ENCODE measurements at places on chromosomes 6 and 20.

- no peak for DNase-seq
These were observed 14.3 kb upstream of the C20orf144 start for GRCh38 chr20:33647603-33648395.

GRCh38 chr6:137736048-137736818 lies 130.8 kb upstream of the TNFAIP3 start:
- no peak for DNase-seq

DNA sequence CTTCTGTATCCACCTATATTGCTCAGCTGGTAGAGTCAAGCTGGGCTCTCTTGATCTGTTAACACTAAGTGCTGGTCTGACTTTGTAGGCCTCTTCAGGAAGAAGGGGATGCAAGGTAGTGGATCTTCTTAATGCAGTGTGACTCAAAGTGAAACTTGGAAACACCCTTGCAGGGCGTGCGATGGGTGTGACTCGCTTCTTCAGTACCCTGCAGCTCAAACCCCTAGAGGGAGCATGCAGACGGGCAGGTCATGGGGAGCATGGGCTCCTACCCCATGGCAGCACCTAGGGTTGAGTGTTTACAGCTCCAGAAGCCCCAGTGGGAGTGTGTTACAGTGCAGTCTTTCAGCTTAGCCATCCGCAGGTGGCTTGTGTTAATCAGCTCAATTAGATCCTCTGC lies 757 bp upstream of the SAMD3 start:
- peak; percentile 52 for DNase-seq

DNA sequence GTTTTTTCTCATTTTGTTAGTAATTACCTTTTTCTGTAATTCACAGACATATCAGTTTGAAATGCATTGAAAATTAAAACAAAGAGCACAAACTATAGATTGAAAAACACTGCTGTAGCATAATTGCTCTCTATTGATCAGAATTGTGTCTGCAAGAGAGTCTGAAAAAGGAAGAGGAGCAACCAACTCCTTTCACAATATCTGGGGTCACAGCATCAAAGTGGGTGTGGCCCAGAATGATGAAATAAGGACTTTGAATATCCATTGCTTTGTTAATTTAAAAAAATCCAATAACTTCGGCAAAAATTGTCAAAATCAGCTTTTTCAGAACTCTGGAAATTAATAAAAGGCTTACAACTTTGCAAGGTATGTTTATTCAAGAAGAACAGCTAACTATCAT lies 99.2 kb downstream of the MYLK4 start:
- DNase-seq = no peak

All from stimulated activated CD4-positive, alpha-beta T cell treated with anti-CD3 and anti-CD28 coated beads, Interleukin-4, amount 100 ng/mL, for 1 hour (primary cell).